ENCODE measurements at places on chromosomes 4 and X. TPM values are rescaled to one million over a fixed set of nuclear protein-coding genes. Genes with fewer than 3 reads are reported as not detected.

The RTL3 gene
- 1.8 TPM for polyA plus RNA-seq

The RASL11B gene
- 8.8 TPM for polyA plus RNA-seq

The LAGE3 gene
- 11.3 TPM for polyA plus RNA-seq

The GAGE12E gene
- polyA plus RNA-seq, result not detected

The MSX1 gene
- 1.9 TPM for polyA plus RNA-seq

The KLKB1 gene
- 0.15 TPM for polyA plus RNA-seq

The INTS6L gene
- polyA plus RNA-seq, result 11.1 TPM

The RHOXF2B gene
- polyA plus RNA-seq, result not detected

The DAPP1 gene
- 2.3 TPM for polyA plus RNA-seq

The EGF gene
- polyA plus RNA-seq, result 10.3 TPM

The REPS2 gene
- 8.1 TPM for polyA plus RNA-seq

The FAM9B gene
- polyA plus RNA-seq, result not detected

The LONRF3 gene
- polyA plus RNA-seq, result 3.5 TPM

The BGN gene
- 95.3 TPM for polyA plus RNA-seq

The PAGE5 gene
- polyA plus RNA-seq, result not detected

The WDFY3 gene
- polyA plus RNA-seq, result 18.6 TPM

The RTL9 gene
- polyA plus RNA-seq, result 1.8 TPM

The EREG gene
- polyA plus RNA-seq, result not detected

The MAGEB17 gene
- not detected for polyA plus RNA-seq

The INTU gene
- 8.1 TPM for polyA plus RNA-seq

The PRSS12 gene
- 8.9 TPM for polyA plus RNA-seq

The ATOH1 gene
- polyA plus RNA-seq, result not detected

The CCSER1 gene
- 0.22 TPM for polyA plus RNA-seq

The TMEM144 gene
- 2.9 TPM for polyA plus RNA-seq

The CT47B1 gene
- polyA plus RNA-seq, result not detected

The CT55 gene
- 0.42 TPM for polyA plus RNA-seq

The FATE1 gene
- 1.2 TPM for polyA plus RNA-seq

The PDE5A gene
- polyA plus RNA-seq, result 16.1 TPM

The TRPC3 gene
- 0.62 TPM for polyA plus RNA-seq

The SPANXA1 gene
- not detected for polyA plus RNA-seq

The EFHC2 gene
- 0.08 TPM for polyA plus RNA-seq

The NLGN4X gene
- 2.0 TPM for polyA plus RNA-seq

The GDI1 gene
- polyA plus RNA-seq, result 82.5 TPM

The UGT2B15 gene
- not detected for polyA plus RNA-seq

The NPY5R gene
- polyA plus RNA-seq, result not detected

The RBMXL3 gene
- polyA plus RNA-seq, result not detected

The FRMD7 gene
- polyA plus RNA-seq, result 0.18 TPM

The FAM184B gene
- polyA plus RNA-seq, result 7.7 TPM

All from forelimb muscle (tissue), 1 donor.